A549 (cell line): ENCODE measurements at places on chromosomes 4 and X. TPM values are rescaled to one million over a fixed set of nuclear protein-coding genes. Genes with fewer than 3 reads are reported as not detected.

Gene NDST3
- not detected in 3 replicates for polyA plus RNA-seq

Gene PDCL2
- not detected in 3 replicates for polyA plus RNA-seq

Gene TNIP3
- polyA plus RNA-seq, result 0.25 to 0.46 TPM (median 0.38 TPM) in 3 replicates

Gene DCTD
- polyA plus RNA-seq, result 74.4 to 77.2 TPM (median 76.9 TPM) in 3 replicates

Gene TEC
- polyA plus RNA-seq, result 1.4 to 1.9 TPM (median 1.6 TPM) in 3 replicates

Gene ARSD
- 9.2 to 11.2 TPM (median 9.9 TPM) in 3 replicates for polyA plus RNA-seq

- DNase-seq, result no peak
Observed at GRCh38 chr4:137526681-137527080, 5.6 kb downstream of the PCDH18 start.

DNA sequence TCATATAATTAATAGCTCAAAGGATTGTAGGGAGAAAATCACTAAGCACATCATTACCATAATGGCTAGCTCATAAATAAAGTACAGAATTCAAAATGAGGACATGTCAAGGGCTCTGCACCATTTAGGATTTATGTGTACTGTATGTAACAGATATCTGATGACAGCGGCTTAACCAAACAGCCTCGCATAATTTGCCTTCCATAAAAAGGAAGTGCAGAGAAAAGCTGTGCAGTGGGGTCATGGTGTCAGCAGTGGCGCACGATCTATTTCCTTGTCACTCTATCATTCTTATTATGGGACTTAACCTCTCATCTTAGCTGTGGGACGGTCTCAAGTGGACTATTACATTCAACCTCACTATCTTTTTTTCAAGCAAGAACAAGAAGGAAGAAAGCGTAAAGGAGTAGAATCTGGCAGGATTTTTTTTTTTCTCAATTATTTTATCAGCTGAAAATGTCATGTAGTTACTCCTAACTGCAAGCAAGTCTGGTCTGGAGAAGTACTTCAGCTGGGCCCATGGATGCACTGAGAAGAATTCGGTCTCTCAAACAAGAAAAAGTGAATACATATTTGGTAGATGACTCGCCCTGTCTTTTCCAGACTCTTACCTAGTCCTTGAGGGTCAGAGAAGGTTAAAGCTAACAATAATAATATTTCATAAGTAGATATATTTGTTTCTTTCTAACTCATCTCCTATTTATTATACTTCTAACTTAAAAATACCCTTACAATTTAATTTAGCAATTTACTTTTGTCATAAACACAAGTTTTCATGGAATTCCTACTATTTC, 94.6 kb downstream of the COX18 start:
- no peak for DNase-seq

- no peak for DNase-seq
Observed at GRCh38 chrX:72366701-72367454, 61.2 kb upstream of the CITED1 start.

- peak; percentile 43 for DNase-seq
Observed at GRCh38 chrX:153875391-153876111, 10.4 kb downstream of the L1CAM start.

GRCh38 chr4:153532636-153533035, 66.5 kb downstream of the TMEM131L start:
- no peak for DNase-seq

GRCh38 chr4:184583738-184584502, 65.3 kb downstream of the CASP3 start:
- no peak for DNase-seq

GRCh38 chr4:94536049-94536448, 84.3 kb downstream of the PDLIM5 start:
- no peak for DNase-seq

- no peak for DNase-seq
Observed at GRCh38 chr4:77074981-77075855, 571 bp downstream of the CCNI start.

DNA sequence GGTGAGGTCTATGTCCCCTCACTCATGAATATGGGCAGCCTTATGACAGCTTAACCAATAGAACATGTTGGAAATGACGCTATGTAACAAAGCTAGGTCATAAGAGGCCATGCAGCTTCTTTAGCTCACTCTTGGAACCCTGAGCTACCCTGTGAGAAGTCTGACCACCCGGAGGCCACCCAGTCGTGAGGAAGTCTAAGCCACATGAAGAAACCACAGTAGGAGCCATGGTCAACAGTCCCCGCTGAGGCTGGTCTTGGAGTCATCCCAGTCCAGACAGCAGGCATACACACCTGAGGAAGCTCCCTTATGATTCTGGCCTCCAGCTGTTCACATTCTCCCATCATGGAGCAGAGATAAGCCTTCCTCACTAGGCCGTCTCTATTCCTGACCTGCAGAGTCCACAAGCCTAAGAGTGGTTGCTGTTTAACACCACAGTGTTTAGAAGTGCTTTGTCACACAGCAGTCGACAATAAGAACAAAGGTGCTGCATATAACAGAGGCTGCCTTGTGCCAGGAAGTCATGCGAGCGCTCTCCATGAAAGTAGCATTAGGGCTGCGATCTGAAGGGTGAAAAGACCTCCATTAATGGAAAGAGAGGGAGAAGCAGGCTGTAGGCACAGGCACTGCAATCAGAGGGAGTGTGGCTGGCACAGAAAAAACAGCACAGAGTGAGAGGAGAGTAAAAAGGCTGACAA, 38.2 kb downstream of the TSPAN5 start:
- no peak for DNase-seq

GRCh38 chr4:15654593-15655222, 449 bp downstream of the FBXL5 start:
- DNase-seq, result peak; percentile 21

GRCh38 chrX:41180194-41180908, 95.1 kb downstream of the USP9X start:
- DNase-seq, result peak; percentile 34

GRCh38 chr4:127533028-127533700, 99.6 kb upstream of the INTU start:
- no peak for DNase-seq

GRCh38 chr4:20176881-20177280, 74.8 kb upstream of the SLIT2 start:
- no peak for DNase-seq

- peak; percentile 0 for DNase-seq
Observed at GRCh38 chr4:126267689-126268088, 952.9 kb downstream of the FAT4 start.

DNA sequence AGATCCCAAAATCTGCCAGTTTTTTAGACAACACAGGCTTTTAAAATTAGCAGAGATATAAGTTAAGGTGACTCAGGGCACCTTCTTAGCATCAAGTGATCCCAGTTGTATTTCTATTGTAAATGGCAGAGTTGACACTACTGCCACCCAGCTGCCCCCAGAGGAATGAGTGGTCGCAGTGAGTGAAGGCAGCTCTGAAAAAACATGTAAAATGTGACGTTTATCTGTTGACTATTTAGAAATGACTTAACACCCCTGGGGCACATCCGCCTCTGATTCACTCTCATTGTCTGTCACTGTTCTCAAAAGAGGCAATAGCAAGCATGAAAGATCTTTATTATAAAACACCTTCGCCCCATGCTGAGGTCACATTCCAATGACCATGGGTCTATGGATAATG, 592.4 kb downstream of the ACTRT1 start:
- no peak for DNase-seq

- DNase-seq, result no peak
Observed at GRCh38 chr4:53380221-53380620, 2.8 kb downstream of the FIP1L1 start.

- no peak for DNase-seq
Observed at GRCh38 chrX:126489116-126489695, 63.4 kb downstream of the DCAF12L1 start.

GRCh38 chrX:17564689-17565409, 172.4 kb upstream of the SCML1 start:
- no peak for DNase-seq
